ENCODE measurements at places on chromosomes 1 and 21.

GRCh38 chr1:36464605-36465393 lies 615 bp upstream of the MRPS15 start:
- DNase-seq, result no peak

DNA sequence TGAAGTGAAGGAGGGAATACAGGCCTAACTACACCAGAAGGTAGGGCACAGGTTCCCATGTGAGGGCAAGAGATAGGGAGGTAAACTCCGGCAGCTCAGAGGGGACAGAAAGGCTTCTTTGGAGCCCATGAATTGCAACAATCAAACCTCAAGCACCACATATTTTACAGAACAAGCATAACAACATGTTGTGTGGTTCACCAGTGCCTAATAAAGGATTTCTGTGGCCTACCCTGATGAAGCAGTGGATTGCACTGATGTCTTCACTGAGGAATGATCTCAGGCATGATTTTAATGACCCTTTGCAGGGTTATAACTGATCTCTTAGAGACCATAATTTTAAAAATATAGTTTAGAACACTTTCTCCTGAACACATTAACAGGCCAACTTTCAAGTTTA lies 77.4 kb downstream of the RUNX1 start:
- DNase-seq, result no peak

DNA sequence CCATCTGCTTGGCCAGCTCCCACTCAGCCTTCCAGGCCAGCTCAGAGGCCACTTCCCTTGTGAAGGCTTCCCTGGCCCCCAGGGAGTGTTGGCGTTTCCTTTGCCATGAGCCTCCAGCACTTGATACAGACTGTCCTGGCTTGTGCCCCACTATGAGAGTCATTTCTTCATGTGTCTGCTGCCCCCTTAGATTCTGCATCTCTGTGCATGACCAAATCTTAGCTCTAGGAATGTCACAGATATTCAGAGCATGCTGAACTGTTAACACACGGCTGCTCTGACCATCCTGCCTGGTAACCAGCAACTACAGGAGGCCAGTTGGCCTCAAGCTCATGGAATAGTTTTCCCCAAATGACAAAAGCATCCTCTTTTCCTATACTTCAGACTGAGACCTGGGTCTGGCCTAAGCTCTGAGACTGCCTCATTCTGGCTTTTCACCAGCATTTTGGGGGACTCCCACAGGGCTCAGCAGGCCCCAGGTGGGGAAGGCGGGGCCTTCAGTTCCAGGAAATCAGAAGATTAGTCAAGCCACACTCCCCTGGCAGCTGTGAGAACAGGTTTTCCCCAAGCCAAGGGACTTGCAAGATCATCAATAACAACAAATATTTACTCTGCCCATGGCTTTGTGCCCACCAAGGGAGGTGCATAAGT lies 182.6 kb upstream of the EDN2 start:
- DNase-seq, result no peak

- no peak for DNase-seq
Measured at GRCh38 chr1:20603504-20604464, 14.9 kb downstream of the CDA start.

DNA sequence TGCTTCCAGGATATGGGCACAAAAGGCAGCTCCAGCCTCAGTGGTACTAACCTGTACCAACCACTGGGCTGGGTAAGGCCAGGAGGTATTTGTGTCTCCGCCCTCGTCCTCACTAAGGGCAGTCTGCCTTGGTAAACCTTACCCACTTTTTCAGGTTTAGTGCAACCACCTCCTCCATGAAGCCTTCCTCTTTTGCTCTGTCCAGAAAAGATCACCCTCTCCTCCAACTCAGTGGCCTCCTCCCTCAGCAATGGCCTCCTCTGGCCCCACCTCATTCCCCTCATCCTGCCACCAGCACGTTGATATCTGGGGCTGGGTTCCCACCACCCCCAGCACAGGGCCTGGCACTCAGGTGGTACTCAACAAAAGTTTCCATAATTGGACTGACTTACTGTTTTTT lies 161.5 kb downstream of the GRIK3 start:
- no peak for DNase-seq

GRCh38 chr1:171196351-171196750 lies 11.3 kb downstream of the FMO2 start:
- no peak for DNase-seq

GRCh38 chr1:239764546-239764945 lies 327.1 kb upstream of the FMN2 start:
- no peak for DNase-seq

DNA sequence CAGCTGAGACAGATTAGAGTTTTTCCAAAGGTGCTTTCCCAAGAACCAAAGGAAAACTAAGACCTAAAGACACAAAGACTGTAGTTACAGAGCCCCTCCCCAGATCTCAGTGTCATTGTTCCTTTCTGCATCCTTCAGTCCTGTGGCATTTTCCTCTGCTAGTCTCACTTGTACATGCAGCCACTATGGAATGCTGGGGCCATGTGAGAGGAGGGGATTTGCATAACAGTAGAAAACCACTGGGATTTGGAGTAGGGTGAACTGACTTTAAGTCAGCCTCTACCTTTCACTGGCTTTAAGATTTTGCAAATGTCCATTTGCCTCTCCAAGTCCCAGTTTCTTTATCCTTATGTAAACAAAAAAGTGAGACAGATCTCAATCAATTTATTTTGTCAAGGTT lies 119.4 kb upstream of the F3 start:
- DNase-seq, result no peak

- DNase-seq, result no peak
Measured at GRCh38 chr1:66730462-66730861, 21.8 kb upstream of the DYNLT5 start.

GRCh38 chr1:206142011-206142410 lies 24.8 kb upstream of the AVPR1B start:
- no peak for DNase-seq

GRCh38 chr1:151916726-151917370 lies 7.5 kb upstream of the THEM4 start:
- no peak for DNase-seq

GRCh38 chr1:173062150-173062938 lies 11.6 kb upstream of the TNFSF18 start:
- DNase-seq, result no peak
